ENCODE measurements at places on chromosomes 16 and 17. TPM values are rescaled to one million over a fixed set of nuclear protein-coding genes. Genes with fewer than 3 reads are reported as not detected.

Gene IL21R
- not detected for total RNA-seq

Gene STH
- 26.6 TPM for total RNA-seq

Gene FNDC8
- not detected for total RNA-seq

Gene SLC6A2
- total RNA-seq = not detected

Gene PDE6G
- total RNA-seq = not detected

Gene CD300H
- total RNA-seq = not detected

Gene TBC1D28
- total RNA-seq = 5.3 TPM

Gene GGA2
- 58.2 TPM for total RNA-seq

Gene TSNAXIP1
- 6.3 TPM for total RNA-seq

Gene FBXO39
- not detected for total RNA-seq

Gene P4HB
- 87.0 TPM for total RNA-seq

Gene CEP295NL
- 6.3 TPM for total RNA-seq

Gene METTL9
- 216 TPM for total RNA-seq

Data from parietal lobe (tissue), 2 donors.